ENCODE measurements at places on chromosomes 4 and X.
A peak's percentile ranks its signal among the peaks of the same experiment; 100 is the strongest.

GRCh38 chrX:142502441-142502840, 297.4 kb upstream of the MAGEC2 start:
- no peak for DNase-seq

DNA sequence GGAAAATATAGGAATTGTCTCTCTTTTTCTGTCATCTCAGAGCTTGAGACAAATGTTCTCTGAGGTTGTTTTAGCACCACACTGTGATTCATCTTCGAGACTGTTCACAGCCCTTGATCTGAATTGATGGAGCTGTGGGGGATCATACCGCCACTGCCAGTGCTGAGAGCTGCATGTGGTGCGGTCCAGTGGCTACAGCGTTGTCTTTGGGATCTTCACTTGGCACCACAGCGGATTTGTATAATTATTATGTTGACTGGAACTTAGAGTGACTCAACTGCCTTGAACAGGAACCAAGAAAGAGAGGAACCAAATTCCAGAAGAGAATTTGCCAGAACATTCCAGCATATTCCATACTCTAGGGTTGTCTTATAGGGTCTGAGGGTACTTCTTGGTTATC, 29.1 kb downstream of the TBL1X start:
- DNase-seq = no peak

DNA sequence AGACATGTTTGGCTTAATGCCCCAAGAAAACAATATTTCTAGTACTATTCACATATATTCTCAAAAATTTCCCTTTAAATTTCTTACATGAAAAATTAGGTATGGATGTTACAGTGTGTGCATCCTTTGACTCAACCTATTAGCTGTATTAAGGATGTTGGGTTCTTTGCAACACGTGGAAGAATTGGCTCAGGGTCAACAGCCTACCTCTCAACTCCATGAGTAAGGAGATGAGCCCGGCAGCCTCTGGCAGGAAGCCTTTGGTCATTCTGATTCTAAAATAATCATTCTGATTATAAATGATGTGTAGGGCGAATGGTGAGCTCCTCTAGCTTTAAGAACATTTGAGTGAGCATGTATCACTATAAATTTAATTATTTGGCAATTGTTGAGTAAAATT, 148.0 kb upstream of the WDFY3 start:
- no peak for DNase-seq

DNA sequence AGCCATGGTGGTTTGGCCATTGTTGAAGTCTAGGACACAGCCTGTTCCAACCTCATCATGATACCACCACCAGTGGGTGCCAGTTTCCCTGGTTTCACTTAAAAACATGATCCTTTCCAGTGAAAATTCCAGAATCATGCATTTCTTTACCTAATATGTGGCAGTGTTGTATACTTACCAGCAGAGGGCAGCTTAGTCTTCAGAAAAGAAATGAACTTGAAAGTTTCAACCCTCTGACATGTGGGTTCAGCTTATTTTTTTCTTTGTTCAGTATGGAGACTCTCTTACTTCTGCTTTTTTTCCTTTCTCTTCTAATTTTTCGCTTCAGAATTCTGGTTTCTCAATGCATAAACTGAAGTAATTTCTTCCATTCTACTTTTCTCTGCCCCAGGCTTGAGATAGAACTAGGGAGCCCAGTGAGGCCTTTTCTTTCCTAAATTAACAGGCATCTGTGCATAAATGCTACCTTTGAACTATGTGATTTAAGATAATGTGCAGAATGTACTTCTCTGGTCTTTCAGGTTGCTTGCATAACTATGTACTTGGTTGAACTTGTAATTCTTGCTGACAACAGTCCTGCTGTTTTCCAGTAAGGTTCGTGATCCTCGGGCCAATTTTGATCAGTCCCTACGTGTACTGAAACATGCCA, 10.7 kb downstream of the LIAS start:
- DNase-seq = peak; percentile 11

DNA sequence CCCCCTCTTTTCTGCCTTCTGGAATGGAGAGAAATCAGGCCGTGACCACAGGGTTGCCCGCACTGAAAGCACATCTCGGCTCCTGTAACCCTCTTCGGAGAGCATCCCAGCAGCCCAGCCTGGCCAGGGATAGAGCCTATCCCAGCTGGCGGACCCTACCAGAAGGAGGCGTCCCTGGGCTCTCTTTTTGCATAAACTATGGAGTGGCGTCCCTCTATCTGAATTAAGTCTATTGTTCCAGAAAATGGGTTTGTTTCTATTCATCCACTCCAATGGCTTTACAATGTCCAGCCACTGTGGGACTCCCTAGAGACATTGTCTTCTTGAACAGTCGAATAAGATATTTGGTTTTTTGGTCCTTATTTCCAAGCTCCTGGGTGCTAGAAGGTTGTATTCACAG, 689 bp upstream of the NHSL2 start:
- DNase-seq = no peak

GRCh38 chr4:52843351-52843750, 18.8 kb upstream of the RASL11B start:
- no peak for DNase-seq
